ENCODE measurements at places on chromosomes 2 and 18. TPM values are rescaled to one million over a fixed set of nuclear protein-coding genes. Genes with fewer than 3 reads are reported as not detected.

DNA sequence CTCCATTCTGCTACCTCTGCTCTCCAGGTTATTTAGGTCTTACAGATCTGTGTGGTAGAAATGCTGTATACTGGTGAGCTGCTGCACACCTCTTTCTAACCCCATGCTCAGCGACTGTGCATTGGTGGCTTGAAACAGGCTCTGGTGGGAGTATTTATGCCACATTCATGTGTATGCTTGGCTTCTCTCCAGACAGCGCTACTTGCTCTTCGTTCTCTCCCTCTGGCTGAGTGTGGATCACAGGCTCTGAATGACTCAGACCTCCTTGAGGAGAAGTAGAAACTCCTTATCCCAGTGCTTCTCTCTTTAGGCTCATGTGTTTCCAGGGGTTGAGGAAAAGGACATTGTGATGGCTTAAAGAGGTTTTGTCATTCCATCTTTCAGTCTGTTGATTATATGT lies 54.9 kb downstream of the FHOD3 start:
- peak; percentile 94 for DNase-seq

Gene ZBTB7C
- total RNA-seq: 0.12 TPM

Gene ARMC9
- total RNA-seq: 62.3 TPM

DNA sequence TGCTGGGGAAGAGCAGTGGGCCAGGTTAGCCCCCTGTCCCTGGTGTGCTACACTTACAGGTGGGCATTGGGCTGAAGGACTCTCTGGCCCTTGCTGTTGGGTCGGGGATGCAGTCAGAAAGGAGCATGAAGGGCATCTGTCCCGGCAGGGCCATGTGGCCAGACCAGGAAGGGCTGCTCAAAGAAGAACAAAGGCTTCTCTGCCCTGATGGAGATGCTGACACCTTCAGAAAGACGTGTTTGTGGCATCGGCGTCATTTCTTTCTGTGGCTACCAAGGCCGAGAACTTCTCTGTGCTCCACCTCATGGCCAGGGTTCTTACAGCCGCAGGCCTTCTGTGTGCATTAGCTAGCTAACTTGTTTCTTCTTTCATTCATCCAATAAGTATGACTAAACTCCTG lies 239.1 kb downstream of the FAM210A start:
- no peak for DNase-seq
